Stimulated activated CD8-positive, alpha-beta memory T cell treated with anti-CD3 and anti-CD28 coated beads, Interleukin-12 subunit alpha, Interleukin-12 subunit beta, amount 100 ng/mL, for 1 hour (primary cell): ENCODE measurements at places on chromosomes 7 and 10.

- no peak for DNase-seq
These were observed 1.2 kb downstream of the RARRES2 start for GRCh38 chr7:150340024-150340749.

DNA sequence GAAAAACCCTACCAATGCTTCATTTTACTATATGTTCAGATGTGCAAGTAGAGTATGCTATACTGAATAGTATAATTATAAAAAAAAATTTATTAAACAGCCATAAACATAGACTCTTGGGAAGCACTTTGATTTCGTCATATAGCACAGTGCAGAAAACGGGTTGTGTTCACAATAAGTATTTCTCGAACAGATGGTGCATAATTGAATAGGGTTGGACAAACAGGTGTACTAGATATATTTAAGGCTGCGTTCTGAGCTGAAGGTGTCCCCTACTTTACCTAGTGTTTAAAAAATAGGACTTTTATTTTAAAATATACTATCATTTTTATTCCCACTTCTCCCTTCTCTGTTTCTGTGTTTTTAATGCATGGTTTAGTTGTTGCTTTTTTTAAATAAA is 841.5 kb downstream of the ANKRD7 start:
- no peak for DNase-seq

GRCh38 chr7:66873476-66873875 is 47.5 kb upstream of the TMEM248 start:
- DNase-seq: no peak

DNA sequence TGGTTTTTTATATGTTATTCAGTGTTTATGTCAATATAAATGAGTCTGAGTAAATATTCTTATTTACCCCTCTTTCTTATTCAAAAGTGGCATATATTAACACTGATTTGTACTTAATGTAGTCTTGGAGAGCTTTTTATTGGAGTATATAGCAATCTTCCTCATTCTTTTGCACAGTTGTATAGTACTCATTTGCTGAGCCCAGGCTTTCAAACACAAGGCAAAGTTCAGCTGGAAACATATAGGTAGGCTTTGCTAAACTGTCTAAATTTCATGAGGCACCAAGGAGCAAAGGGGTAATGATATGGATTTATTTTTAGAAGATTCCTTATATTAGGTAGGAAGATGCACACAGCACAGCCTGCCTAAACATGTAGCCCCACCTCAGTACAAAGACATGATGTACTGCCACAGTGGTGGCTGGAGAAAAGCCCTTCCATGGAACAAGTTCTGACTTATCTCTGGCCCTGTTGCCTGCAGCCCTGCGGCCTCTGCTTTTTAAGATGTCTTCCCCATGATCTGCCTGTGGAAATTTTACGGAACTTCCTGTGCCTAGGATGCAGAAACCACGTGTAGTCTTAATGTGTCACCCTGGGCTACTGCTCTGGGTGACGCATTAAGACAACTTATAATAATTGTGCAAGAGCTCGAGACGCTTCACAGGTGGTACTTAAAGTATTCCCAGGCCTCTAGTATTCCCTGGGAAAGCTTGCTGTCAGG is 9.6 kb upstream of the PDCD4 start:
- DNase-seq: no peak

- no peak for DNase-seq
These were observed 101.9 kb downstream of the GRID1 start for GRCh38 chr10:86264481-86265231.
